ENCODE measurements at places on chromosomes 4 and X.

GRCh38 chr4:35562861-35563260, 681.5 kb downstream of the ARAP2 start:
- DNase-seq: no peak

GRCh38 chr4:118842055-118842454, 6.1 kb upstream of the SEC24D start:
- DNase-seq: no peak

DNA sequence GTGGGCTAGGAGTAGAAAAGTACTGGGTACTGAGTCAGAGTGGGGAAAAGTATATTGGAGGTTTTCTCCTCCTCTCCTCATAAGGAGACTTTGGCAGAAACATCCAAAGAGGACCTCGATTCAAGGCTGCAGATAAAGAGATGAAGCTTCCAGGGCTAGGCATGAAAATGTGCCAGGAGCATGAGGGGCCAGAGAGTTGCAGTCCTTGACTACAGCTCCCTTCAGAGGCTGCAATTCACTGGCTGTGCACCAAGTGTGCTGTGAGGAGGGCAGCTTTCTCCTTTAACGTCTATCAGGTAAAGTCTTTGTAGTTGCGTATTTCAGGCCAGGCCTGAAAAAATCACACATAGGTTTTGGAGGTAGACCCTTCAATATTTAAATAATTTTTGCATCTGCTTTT, 174.9 kb upstream of the VEGFC start:
- DNase-seq: no peak

DNA sequence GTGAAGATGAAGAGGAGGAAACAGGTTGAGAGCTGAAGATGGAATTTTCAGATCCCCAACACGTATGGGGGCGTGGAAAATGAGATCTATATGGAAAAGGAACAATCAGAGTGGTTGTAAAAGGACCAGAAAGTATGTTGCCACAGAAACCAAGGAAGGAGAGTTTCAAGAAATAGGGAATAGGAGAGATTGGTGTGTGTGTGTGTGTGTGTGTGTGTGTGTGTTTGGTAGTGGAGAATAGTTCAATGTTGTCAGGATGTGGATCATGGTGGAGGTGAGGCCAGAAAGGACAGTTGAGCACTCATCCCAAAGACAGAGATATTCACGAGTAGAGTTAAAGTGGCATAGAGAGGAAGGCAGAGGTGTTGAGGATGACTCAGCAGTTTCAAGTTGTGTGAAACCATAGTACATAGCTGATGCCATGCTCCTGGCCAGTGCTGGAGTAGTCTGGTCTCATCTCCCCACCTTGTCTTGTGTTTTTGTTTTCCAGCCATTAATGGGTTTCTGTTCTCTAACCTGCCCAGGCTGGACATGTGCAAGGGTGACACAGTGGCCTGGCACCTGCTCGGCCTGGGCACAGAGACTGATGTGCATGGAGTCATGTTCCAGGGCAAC, 36.1 kb downstream of the HEPH start:
- no peak for DNase-seq

DNA sequence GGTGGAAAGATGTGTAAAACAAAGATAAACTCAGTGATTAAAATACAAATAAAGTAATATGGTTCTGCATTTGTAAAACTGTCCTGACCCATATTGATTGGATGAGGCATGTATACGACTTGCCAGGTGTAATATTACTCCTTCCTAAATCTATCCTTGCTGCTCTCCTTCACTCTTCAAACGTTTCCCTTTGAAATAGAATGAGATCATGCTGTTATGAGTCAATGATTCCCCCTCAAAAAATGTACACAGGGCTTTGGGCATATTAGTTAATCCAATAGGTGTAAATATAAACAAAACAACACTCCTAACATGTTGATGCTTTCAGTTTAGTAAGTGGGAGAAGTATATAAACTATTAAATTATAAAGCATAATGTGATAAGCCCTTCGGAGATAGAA, 117.4 kb upstream of the GPM6A start:
- no peak for DNase-seq

DNA sequence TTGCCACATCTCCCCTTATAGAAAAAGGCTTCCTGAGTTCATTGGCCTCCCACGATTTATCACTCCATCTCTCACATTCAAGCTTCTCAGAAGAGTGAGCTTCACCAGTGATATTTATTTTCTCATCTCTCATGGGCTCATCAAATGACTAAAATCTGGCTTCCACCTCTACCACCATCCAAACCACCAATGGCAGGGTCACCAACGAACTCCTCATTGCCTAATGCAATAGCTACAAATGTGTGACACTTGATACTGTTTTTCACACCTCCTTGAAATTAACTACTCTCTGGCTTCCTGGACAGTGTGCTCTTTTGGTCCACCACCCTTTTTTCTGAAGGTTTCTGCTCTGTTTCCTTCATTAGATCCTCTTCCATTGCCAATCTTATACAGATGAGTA, 129.0 kb downstream of the SH2D1A start:
- no peak for DNase-seq

- DNase-seq: no peak
These were observed 43.5 kb upstream of the CITED1 start for GRCh38 chrX:72349190-72349589.

GRCh38 chrX:16786791-16787735, 797 bp downstream of the TXLNG start:
- no peak for DNase-seq

DNA sequence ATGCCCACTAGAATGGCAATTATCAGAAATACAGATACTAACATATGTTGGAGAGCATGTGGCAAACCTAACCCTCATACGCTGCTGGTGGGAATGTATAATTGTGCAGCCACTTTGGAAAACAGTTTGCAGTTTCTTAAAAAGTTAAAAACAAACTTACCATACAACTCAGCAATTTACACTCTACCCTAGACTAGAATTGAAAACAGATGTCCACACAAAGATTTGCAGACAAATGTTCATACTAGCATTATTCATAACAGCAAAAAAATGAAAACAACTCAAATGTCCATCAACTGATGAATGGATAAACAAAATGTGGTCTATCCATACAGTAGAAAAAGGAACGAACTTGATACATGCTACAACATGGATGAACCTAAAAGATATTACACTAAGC, 64.4 kb downstream of the SLC9A7 start:
- DNase-seq: no peak

- no peak for DNase-seq
These were observed 105.2 kb upstream of the GATB start for GRCh38 chr4:151865744-151866591.

DNA sequence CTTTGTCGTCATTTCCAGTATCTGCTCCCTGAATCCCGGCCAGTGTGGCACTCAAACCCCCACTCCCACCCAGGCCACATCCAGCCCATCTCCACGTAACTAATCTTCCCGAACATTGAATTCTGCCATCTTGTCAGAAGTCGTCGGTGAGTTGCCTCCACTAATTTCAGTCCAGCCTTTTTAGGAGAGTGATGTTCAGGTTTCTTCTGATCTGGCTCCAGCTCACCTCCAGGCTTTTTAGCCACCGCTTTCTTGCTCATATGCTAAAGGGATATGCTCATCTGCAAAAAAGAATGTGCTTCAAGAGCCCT, 1.3 kb downstream of the TMEM165 start:
- DNase-seq: no peak

DNA sequence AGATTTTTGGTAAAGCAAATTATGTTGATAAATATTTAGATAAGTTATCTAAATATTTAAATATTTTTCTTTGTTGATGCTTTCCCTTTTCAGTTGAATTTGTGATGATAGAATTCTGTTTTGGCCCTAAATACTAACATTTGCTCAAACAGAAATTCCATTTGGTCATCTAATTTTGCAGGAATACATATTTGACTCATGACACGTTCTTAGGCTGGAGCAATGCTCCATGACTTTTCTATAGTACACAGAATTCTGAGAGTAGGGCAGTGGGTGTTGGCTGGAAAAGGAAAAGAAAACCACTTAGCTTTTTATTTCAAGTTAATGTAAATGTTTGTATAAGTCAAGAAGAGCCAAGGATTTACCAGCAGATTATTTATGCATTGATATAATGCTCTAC, 58.6 kb upstream of the GK2 start:
- DNase-seq: no peak

GRCh38 chr4:2331519-2332200, 69.8 kb upstream of the MXD4 start:
- no peak for DNase-seq

- no peak for DNase-seq
These were observed 106.6 kb upstream of the NAP1L5 start for GRCh38 chr4:88804234-88804633.

DNA sequence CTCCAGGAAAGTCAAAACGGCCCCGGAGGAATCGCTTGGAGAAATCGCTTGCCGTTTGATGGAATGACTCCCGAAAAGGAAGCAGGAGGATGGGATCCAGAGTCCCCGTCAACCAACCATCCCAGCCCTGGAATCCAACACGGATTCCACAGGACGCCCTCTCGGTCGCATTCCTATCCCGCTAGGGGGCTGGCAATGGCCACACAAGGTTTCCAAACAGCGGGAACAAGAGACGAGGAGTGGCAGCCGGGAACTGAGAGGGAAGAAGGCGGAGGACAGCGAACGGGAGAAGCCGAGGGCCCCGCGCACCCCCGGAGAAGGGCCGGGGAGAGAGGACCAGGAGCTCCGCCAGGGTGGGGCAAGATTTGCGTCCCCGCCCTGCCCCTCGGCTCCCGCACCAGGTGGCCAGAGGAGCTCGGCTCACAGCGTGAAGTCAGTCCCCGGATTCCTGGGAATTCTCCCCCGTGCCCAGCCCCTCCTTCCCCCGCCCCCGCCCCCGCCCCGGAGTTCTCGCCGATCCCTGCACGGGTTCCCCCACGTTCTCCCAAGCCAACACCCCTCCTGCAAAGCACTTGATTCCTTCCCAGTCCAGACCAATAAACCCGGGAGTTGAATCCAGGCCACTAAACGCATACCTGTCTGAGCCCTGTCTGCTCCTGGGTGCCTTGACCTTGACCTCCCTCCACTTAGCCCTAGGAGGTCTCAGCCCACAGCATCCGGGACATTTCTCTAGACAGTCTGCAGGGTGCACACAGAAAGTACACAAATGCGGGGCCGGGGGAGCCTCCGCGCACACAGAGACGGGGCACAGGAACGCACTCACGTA, 1.4 kb downstream of the PDZD4 start:
- DNase-seq: no peak

DNA sequence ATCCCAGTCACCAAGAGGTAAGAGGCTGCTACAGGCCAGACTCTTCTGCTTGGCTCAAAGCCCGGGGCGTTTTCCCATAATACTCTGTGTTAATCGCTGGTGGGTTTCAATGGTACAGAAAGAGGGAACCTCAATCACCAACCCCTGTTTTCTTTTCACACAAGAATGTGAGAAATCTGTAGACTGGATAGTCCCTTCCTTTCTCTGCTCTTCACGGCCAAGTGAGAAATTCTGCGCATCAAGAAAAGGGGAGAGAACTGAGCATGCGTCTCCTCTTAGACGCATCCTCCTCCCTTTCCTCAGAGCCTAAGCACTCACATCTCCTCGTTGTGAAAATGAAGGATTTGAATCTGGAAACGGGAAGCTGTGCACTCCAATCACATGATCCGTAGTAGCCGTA, 64.7 kb downstream of the CLNK start:
- DNase-seq: no peak

DNA sequence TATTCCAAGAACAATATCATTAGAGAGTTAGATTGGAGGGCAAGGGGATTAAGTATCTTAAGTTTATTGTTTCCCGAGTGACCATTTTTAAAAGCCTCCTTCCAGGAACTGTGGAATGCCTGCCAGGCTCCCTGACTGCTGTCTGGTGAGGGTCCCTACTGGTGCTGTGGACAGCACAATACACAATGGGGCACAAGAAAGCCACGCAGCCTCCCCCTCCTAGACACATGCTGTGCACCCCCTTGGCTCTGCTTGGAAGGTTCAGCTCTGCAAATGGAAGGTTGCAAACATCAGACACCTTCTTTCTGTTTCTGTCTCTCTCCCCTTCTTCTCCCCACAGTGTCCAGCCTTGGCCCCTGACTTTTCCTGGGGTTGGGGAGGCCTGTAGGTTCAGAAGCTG, 153.2 kb downstream of the SHROOM3 start:
- DNase-seq: no peak

DNA sequence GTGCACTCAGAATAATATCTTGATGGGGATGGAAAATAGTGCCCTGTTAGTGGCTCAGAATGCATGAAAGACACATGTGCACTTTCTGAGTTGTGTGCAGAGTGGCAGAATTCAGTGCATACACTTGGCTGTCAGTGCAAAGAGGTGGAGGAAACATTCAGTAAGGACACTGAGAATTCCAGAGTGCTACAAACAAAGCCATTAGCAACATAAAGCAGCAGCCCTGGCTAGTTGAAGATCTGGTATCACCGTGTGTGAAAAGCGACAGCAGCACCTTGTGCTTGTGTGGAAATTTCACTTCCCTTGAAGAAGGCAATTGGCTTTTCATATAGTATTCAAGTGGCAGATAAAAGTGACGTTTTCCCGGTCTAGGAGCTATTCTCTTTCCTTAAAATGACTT, 810.4 kb downstream of the TRIML1 start:
- DNase-seq: no peak

Data from cerebellar nuclear complex (tissue), 1 donor.